ENCODE measurements at places on chromosomes 7 and 10.

DNA sequence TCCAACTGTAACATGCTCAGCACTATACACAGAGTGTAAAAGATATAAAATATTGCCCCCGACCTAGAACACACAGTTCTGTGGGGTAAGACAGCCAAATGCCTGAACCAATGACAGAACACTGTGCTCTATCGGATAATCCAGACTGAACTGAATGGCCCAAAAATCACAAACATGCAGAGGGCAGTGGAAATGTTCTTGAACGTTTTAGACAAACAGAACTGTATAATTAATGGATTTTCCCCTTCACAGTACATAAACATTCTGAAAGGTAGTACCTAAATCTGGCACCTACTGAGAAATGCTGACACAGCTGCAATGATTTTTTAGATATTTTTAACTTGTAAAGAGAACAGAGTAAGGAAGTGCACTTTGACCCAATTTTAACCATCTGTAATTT is 33.4 kb downstream of the PARD3 start:
- DNase-seq, result no peak

- DNase-seq, result no peak
These were observed 76.2 kb downstream of the WDR11 start for GRCh38 chr10:120927352-120927751.

DNA sequence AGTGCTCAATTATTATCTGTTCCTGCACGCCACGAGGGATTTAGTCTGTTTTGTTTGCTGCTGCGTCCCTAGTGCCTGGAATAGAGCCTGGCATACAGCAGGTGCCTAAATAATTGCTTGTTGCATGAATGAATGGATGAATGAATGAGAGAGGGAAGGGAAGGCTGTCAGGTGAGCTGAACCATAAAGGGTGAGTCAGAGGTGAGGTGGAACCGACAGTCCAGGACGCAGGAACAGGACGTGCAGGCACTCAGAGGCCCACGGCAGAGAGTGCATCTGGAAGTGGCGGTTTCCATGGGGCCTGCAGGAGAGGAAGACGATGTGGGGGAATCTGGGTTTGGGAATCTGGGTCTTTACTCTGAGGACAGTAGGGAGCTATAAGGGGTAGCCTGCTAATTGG is 17.7 kb upstream of the PPIF start:
- no peak for DNase-seq

DNA sequence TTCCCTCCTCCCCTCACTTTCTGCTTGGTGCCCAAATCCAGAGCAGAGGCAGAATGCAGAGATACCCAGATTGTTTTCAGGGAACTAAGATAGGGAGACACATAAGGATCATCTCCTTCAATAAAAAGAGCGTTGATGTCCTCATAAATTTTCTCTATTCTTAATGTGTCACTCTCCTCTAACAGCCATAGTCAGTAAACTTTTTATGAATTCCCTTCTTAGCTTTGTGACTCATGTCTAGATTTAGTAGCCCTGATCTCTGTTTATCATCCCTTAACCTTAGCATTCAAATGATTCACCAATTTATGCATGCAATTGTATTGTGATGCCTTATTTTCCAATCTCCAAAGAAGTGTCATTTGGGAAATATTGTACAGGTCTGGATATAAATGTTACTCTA is 995.5 kb upstream of the C7orf33 start:
- DNase-seq, result no peak

DNA sequence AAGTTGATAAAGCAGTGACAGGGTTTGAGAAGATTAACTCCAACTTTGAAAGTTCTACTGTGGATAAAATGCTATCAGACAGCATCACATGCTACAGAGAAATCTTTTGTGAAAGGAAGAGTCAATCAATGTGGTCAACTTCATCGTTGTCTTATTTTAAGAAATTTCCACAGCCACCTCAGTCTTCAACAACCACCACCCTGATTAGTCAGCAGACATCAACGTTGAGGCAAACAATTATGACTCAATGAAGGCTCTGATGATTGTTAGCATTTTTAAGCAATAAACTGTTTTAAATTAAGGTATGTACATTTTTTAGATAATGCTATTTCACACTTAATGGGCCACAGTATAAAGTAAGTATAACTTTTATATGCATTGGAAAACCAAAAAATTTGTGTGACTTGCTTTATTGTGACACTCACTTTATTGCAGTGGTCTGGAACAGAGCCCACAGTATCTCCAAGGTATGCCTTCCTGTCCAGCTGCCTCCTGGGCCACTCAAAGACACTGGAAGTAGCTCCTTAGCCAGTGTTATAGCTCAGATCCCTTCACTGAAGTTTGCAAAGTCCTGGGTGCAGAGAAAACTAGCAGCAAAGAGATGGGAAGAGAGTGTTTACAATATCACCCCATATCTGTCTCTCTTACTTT is 293.1 kb downstream of the ARHGAP12 start:
- DNase-seq, result no peak

- DNase-seq, result no peak
These were observed 116.4 kb downstream of the TSPAN12 start for GRCh38 chr7:120741371-120742042.

- DNase-seq, result no peak
These were observed 73.2 kb downstream of the INHBA start for GRCh38 chr7:41629711-41630111.

DNA sequence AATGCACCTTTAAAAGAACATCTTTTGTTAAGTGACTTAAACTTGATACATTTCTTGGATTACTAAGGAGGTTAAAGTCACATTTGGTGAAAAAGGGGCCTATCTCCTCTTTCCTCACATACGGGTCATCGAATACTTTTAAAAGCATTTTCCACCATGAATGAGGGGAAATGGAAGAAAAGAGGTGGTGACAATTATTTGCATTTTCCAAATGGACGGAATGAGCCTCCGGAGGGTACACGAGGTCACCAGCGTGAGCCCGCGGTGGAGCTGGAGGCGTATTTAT is 1.0 kb upstream of the BMPR1A start:
- DNase-seq, result no peak

- no peak for DNase-seq
These were observed 70.3 kb upstream of the LOXL4 start for GRCh38 chr10:98338318-98338717.

DNA sequence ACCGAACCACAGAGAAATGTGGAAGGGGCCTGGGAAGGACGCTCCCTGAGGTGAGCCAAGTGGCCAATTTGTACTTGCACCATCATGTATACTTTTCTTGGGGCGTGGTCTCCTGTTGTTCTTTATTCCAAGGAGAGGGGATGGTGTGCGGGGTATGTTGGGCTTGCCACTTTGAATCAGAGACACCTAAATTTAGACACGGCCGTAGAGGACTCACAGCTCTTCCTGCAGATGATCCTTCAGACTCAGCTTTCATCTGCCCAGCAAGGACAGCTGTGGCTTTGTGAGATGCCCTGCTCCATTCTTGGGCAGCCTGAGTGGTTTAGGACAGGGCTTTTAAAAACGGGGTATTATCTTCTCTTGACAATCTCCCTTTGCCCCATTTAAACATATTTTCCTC is 473.2 kb downstream of the REEP3 start:
- DNase-seq, result no peak

- no peak for DNase-seq
These were observed 192.1 kb downstream of the KCNMA1 start for GRCh38 chr10:77445547-77445946.

GRCh38 chr7:17620566-17620965 is 319.7 kb downstream of the SNX13 start:
- no peak for DNase-seq

- DNase-seq, result no peak
These were observed 477.7 kb downstream of the TNS3 start for GRCh38 chr7:47104206-47104549.

GRCh38 chr10:3398825-3399646 is 226.5 kb upstream of the PITRM1 start:
- DNase-seq, result no peak

DNA sequence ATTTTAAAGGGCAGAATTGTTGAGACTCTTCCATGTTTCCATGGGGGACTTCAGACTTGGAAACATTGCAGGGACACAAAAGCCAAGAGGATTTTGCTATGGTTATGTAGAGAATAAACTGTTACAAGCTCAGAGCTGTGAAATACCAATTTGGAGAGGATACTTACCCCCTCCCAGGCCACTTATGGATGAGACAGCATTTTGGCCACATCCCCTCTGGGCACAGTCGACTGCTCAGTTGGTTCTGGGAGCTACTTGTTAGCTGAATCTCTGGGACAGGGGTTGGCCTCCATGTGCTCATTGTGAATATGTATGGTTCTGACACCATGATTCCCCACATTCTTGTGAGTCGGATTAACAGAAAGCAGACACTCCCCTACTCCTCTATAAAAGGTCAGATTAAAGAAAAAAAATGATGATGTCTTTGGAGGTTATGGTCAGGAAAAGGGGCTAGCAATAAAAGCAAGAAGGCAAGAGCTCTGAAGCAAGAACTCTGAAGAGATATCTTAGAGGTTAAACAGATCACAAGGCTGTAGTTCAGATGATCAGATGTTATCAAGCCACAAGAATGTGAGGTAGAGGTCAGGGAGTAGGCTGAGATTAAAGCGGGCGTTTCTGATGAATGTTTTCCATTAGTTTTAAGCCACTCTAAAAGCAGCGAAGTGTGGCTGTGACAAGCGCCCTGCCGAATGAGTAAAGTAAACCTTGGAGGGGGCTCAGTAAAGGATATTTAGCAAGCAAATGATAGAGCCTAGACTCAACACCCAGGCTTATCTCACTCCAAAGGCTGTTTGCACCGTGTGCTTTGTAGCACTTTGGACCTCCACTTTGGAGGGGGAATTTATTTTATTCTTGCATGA is 17.2 kb downstream of the STAMBPL1 start:
- DNase-seq, result no peak

- no peak for DNase-seq
These were observed 83.5 kb downstream of the GNAT3 start for GRCh38 chr7:80428161-80429054.

DNA sequence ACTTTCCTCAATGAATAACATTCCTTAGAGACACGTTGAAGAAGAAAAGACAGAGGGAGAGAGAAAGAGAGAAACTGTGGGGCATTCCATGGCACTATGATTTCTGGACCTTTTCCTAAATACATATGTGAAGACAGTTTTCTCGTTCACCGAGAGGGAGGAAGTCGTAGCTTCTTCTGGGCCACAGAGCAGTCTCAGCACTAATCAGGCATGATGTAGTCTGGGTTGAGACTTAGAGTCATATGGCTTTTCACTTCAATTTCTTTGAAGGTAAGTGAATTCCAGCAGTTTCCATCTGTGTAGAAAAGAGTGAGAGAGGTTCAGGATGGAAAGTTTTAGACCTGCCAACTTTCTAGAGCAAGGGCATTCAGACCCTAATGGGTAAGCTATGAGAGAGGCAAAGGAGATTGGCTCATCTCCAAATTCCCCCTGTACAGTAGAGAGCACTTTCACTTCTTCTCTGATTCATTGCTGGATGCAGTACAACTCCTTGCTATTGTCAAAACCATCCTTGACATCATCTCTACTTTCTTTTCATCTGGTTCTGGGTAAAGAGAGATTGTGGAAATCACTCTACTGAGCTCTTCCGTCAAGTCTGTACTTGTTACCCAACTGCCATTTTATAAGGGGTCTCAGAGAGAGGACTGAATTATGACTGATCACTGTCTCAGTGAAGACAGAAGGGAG is 31.5 kb upstream of the OR9A4 start:
- no peak for DNase-seq
